ENCODE measurements at places on chromosomes 5 and 9.

DNA sequence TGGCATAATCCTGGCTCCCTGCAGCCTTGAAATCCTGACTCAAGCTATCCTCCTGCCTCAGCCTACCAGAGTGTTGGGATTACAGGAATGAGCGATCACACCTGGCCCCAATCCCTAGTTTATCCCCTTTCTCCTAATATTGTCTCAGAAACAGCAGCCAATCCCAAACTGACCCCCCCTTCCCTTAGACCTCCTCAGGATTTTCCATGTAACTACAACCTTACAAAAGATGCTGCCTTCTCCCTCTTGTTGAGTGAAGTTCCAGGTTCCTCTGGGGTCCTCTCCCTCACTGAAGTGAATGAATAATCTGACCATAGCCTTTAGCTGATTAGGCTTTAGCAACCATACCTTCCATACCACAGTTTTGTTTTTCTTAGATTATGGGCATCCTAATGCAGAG is 25.9 kb upstream of the MSANTD3 start:
- DNase-seq = no peak

DNA sequence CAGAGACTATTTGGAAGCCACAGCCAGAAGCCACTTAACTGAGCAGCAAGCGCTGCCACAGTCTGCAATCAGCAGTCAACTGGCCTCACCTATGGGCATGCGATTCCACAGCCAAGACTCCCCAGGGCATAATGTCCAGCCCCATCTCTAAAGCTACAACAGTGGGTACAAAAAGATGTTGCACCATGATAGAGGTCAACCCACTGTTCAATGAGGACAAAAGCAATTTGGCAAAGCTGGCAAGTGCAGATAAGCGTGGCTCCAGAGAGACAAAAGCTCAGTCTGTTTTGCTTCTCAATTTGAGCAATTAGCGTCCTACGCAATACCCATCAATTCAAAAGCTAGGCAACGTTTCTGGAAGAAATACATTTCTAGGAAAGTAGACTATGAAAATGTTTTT is 3.2 kb downstream of the TAS2R1 start:
- DNase-seq = no peak

DNA sequence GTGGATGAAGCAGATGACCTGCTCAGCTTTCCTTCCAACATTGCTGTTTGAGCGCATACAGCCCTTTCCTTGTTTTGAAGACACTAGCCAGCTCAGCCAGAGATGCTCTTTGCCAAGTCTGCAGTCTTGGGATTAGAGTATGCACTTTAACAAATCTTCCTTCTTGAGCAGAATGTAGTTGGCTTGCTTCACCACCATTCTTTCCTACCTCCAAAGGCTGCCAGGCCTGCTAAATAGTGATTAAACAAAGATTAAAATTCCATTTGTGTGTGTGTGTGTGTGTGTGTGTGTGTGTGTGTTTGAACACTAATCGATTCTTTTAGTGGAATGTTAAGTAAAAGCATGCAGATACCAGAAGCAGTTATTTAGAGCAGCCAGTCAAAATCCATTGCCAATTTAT is 97.6 kb downstream of the GALNT10 start:
- DNase-seq = no peak

GRCh38 chr5:139076111-139076510 is 122.1 kb downstream of the SIL1 start:
- DNase-seq = no peak

DNA sequence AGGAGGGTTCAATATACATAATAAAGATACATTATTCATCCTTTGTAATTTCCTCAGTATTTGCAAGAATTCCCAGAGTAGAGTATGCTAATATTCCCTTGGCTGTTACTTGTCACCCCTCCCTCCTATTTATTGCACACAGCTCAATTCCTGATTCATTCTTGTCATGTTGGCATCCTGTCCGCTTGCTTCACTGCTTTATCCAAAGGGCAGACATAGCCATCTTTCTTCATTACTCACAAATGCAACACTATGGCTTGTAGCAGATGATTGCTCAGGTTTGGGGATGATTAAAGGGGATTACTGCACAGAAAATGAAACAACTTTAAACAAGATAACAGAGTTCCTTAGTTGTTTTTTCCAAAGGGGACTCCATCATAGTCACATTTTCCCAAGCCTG is 1.2 kb upstream of the IL33 start:
- DNase-seq = no peak

DNA sequence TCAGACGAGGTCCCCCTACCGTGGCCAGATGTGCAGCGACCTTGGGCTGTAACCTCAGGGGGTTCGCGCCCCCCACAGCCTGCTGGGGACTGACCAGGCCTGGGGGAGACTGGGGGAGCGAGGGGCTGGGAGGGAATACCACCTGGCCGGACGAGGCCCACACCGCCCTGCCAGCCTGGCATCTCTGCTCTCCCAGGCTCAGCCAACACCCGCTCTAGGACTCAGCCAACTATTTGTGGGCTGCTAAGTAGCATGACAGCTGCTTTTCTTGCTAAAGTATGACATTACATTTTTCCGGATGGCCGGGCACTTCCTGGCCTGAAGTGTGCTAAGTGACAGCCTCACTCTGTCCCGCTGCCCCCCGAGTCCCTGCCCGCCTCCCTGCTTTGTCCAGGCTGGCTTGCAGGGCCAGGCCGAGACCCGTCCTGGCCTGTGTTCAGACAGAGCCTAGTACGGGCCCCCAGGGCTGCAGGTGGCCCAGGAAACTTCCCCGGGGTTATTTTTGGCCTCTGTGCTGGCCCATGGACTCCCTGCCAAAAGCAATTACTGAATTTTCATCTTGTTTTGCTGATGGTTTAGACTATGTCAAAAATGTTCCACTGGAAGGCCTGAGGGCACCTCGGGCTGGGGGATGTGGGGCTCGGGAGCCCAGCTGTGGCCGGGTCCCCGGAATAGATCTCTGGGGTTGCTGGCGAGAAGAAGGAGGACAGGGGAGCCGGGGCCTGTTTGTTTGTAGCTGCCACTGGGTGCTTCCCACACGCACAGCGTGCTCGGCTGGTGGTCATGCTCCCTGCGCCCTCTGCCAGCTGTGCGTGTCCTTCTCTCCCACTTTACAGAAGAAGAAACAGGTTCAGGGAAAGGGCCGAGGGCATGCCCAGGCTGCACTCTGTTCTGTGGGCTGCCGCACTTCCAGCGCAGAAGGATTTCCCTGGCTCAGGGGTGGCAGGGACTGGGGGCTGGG is 13.4 kb upstream of the SLC2A6 start:
- no peak for DNase-seq

DNA sequence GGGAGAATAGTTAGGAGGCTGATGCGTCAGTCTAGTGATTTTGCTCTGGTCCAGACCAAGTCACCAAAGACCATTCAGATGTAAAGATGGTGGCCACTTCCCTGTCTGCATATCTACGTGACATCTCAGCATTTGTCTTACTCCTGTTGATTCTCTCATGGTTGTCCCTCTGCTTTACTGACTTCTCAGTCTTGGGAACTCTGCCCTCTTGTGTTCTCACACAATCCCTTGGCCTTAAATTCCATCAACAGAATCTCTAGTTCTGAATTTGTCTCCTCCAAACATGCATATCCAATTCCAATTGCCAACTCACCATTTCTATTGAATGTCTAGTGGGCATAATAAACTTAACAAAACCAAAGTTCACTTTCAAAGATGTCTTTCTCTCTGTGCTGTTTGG is 147.8 kb downstream of the SLC24A2 start:
- DNase-seq = no peak

GRCh38 chr9:92506184-92506857 is 24.0 kb upstream of the ASPN start:
- no peak for DNase-seq

GRCh38 chr5:97750576-97750975 is 567.5 kb upstream of the RIOK2 start:
- DNase-seq = no peak

DNA sequence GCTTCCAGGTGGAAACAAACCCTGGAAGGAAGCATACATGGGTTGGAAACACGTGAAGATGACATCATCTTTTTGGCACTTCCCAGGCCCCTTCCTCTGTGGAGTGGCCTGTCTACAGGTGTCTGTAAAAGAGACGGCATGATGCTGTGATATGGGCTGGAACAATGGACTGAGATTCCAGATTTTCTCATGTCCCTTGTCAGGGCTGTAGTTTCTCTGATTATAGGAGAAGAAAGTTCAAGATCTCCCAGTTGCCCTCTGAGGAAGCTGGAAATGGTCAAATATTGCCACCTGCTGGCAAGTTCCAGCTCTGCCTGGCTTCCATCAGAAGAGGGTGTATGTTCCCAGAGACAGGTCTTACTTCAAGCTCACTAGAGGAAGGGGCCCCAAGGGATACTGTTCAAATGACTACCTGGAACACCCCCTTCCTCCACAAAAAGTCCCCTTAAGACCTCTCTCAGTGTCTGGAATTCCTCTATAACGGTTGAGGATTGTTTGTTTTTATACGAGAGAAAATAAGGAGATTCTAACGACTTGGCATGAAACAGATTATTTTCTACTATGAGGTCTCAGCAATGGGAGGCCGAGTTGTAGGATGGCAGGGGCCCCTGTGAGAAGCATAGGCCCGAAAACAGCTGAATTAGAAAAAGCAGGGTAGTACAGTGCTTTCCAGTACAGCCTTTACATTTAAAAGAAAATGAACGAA is 7.3 kb upstream of the ANXA6 start:
- peak; percentile 88 for DNase-seq

DNA sequence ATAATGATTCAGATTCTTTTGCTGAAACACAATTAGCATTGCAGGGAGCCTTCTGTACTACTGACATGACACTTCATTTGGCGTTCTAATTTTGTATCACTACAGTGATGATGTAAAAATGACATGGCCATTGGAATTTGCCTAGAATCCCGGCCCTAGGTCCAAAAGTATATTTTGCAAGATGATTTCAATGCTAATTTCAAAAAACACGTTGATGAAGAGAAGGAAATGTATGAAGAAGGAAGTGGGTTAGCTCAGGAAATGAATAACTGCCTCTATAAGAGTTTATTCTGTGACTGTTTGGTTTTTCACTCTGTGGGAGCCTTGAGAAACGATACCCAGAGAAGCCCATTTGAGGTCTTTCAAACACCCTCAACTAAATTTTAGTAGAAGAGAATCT is 59.3 kb downstream of the OSTF1 start:
- no peak for DNase-seq

GRCh38 chr9:109974143-109974917 is 194.3 kb downstream of the PALM2AKAP2 start:
- no peak for DNase-seq

All from head of caudate nucleus (tissue), 42 donors.